ENCODE measurements at places on chromosomes 16 and 17.

DNA sequence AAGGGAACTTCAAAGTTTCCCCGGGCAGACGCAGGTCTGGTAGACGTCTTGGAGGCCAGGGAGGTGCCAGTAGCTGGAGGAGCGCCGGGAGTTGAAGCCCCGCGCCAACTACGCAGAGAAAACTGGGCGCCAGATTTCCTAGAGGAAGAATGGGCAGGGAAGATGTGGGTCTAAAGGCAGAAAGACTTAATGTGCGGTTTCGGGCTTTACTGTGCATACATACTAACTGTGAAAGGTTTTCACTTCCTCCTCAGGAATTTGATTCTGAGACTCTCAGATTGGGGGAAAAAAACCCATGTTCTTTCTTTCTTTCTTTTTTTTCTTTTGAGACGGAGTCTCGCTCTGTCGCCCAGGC, 331 bp upstream of the ZNF287 start:
- no peak for DNase-seq

DNA sequence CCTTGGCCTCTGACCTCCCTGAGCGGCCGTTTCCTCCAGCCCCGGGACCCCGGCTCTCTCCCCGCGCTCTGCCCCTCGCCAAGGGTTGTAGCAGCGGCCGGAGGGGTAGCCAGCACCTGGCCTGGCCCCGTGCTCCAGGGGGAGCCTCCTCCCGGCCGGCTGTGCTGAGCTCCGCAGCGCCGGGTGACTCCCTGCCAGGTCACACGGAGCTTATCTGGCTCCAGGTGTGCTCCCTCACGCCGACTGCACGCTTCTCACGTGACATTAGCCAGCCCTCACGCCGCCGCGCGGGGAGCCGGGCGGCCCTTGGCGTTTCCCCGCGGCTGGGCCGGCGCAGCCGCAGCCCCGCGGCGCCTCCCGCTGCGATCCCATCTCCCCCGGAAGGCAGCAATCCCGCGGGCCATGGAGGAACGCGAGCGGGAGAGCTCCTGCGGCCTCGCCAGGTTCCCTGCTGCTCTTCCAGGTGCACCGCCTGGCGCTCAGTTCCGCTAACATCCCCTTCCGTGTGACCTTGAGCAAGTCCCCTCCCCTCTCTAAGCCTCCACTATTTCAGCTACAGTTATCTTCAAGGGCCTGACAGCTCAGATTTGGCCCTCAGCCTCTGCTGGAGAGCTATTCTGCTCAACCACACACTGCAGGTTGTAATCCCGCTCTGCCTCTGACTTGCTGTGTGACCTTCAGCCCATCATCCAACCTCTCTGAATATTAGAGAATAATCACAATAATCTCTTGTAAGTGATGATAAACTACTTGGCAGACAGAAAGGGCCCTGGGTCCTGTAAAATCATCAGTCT, 3.4 kb downstream of the MYO18A start:
- no peak for DNase-seq

DNA sequence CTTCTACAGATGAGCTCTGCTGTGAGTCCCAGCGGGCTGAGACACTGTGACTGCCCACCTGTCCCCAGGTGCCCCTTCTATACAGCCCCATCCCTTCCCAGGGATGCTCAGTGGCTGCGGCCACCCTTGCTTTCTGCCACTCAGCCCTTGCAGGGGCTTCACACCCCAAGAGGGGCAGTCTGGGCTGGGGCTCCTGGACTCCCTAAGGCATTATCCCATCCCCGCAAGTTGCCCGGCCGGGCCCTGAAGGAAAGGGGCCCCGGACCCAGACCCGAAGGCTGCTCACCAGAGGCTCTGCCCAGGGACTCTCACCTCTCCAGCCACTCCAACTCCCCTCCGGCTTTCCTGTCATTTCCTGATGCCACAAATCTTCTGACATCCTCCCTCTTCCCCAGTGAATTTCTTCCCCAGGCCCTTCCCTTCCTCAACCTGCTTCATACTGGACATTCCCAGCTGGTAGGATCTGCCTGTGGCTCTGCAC, 88.5 kb upstream of the TOB1 start:
- DNase-seq = no peak

DNA sequence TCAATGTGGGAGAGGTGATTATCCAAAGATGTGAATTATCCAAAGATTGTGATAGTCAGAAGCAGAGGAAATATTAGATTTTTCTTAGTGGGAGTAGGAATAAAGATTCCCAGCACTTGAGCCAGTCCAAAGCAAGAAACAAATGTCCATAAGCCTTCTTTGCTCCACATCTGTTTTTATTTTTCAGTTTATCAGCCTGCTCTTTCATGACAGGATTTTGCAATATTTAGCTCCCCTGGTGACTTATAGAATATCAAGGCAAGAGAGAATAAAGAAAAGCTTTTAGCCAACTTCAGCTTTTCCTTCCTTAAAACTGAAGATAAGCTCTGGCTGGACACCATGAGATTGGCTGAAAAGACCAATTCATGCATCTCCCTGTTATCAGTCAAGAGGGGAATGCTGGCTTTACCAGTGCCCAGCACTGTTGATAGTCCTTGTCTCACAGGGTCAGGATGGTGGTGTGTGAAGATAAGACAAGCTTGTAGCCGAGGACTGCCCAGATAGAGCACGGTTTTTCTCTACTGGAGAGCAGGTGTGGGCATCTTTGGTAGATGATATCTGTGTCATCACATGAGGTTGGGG, 706.5 kb downstream of the KCNJ2 start:
- DNase-seq = no peak

- no peak for DNase-seq
Measured at GRCh38 chr17:45129940-45130680, 2.2 kb downstream of the PLCD3 start.

- DNase-seq = no peak
Measured at GRCh38 chr17:29586676-29587469, 2.6 kb downstream of the GIT1 start.

DNA sequence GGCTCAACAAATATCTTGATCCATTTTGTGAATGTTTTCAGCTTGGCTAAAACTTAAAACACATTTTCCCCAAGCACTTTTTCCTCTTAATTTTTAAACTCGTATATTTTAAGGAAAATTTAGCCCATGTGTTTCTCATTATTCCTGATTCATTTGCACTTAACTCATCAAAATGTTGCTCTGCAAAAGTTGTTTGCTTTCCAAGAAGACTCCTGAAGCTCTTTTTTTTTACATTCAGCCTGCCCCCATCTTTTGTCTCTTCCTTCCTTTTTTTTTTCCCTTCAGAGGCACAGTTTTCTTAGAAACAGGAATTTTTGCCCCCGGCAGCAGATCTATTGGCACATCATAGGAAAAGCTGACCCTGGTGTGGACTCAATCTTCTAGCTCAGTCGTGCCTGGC, 155.0 kb upstream of the SALL1 start:
- DNase-seq = no peak

- no peak for DNase-seq
Measured at GRCh38 chr17:45320931-45321461, 4.2 kb upstream of the MAP3K14 start.

- no peak for DNase-seq
Measured at GRCh38 chr16:88705801-88706228, 393 bp downstream of the RNF166 start.

GRCh38 chr16:56833243-56833970, 31.6 kb upstream of the SLC12A3 start:
- DNase-seq = no peak

- DNase-seq = no peak
Measured at GRCh38 chr17:43915559-43915958, 8.2 kb upstream of the MPP2 start.

DNA sequence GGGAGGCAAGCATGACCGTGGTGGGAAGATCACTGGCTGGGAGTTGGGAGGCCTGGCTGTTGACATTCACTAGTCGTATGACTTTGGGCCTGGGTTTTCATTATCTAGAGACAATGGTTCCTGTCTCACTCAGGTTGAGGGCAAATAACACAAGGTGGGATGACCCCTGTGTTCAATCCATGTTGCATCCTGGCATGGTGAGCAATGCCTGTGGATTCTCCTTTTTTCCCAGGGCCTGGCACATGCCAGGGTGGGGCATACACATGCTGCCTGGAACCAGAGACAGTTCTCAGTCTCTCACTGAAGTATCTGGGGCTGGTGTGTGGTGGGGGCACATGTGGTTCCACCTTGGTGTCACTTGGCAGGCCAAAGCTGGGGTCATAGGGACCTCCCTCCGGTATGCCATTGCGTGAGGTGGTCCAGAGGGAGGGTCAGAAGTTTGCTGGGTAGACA, 5.4 kb downstream of the THRA start:
- no peak for DNase-seq

DNA sequence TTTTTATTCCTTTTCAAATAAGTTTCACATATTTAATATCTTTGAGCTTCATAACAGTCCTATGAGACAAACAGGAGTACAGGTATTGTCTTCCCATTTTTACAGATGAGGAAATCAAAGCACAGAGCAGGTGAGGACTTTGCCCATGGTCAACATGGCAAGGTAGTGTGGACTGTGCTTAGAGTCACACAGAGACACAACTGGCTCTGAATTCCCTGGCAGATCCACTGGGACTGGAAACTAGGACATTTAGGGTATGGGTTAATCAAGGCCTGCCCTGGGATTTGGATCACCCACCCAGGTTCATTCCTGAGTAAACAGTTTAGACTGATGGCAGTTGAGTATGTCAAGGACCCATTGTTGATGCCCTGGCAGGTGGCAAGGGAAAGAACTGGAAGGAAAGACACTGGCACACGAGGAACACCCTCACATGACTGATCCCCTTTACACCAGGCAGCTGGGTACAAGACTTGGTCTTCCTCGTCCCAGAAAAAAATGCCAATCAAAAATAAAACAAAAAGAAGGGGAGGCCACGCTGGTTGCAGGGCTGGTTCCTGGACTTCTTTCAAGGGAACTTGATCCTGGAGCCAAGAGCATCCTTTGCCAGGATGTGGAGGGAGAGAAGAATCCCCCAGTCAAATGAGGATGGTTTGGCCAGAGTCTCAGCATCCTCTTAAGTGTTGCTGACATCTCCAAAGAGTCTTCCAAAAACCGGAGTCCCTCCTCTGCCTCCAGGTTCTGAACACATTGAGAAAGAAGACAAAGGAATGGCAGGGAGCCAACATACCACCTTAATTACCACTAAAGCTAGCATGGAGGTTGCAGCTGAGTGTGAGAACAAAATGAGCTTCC, 34.9 kb downstream of the CHD9 start:
- DNase-seq = no peak

- DNase-seq = no peak
Measured at GRCh38 chr16:84907051-84907450, 87.3 kb downstream of the CRISPLD2 start.

GRCh38 chr16:10932959-10933710, 9.1 kb downstream of the DEXI start:
- no peak for DNase-seq

- no peak for DNase-seq
Measured at GRCh38 chr17:62727916-62728672, 80.0 kb downstream of the MARCHF10 start.

- DNase-seq = no peak
Measured at GRCh38 chr17:27315322-27315721, 21.4 kb downstream of the WSB1 start.

DNA sequence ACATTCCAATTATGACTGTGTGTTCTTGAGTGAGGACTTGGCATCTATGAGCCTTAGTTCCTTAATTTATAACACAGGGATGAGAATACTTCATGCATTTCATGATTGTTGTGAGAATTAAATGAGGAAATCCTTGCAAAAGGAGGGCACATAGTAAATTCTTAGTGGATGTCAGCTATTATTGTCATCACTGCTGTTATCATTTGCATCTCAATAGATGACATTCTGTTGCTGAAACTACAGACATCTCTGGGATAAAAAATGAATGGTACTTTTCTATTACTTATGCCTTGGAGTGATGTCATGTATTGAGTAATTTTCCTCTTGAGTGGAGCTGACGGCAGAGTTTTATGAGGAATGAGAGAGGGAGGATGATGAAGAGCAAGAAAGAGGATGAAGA, 184.4 kb upstream of the CDH11 start:
- DNase-seq = no peak

DNA sequence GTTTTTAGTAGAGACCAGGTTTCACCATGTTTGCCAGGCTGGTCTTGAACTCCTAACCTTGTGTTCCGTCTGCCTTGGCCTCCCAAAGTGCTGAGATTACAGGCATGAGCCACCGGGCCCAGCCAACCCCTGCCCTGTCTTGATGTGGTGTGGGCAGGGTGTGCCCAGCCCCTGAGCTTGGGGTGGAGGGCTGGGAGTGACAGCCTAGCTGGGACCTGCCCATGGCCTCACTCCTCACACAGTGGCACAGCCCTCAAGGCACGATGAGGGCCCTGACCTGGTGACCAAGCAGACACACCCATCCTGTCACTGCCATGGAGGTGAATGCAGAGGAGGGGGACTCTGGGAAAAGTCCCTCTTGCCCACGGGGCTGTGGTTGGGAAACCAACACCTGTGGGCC, 3.0 kb downstream of the IL32 start:
- no peak for DNase-seq

DNA sequence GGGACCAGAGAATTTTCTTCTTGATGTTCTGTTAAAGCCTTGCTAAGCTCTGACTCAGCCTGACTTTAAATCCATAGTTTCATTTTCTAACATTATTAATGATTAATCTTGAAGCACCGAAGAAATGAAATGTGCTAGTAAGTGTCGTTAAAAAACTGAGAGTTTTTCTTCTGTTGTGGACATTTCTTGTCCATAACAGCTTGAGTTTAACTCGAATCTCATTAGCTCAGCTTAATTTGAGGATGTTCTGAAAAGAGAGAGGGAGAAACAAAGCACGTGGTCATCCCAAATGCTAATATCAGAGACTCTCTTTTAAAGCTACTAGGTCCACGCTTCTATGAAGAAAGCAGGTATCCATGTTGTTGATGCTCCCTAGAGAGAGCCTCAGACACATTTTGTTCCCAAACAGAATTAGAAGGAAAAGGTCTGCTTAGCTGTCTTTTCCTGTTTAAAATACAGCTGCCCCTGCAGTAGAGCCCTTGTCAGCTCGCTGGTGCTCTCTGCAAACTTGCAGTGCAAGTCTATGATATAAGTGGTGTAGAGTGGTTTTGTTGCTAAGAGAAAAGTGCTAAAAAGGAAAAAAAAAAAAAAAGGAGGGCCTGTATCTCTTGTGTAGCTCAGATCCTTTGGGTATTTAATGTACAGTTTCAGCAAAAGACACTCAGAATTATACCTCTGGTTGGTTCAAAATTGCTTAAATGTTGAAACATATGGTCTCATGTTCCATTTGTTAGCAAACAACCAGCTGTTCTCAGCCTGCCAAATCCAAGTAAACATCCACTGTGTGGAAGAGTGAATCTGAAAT, 191.1 kb upstream of the TBX2 start:
- DNase-seq = no peak

GRCh38 chr17:33732116-33732515, 439.0 kb upstream of the ASIC2 start:
- no peak for DNase-seq

- DNase-seq = no peak
Measured at GRCh38 chr16:20409398-20410120, at the start of gene ACSM5. Gene ACSM5 (plus strand): TSS chr16:20409534. CDS start chr16:20411485, 1,951 bp downstream.

DNA sequence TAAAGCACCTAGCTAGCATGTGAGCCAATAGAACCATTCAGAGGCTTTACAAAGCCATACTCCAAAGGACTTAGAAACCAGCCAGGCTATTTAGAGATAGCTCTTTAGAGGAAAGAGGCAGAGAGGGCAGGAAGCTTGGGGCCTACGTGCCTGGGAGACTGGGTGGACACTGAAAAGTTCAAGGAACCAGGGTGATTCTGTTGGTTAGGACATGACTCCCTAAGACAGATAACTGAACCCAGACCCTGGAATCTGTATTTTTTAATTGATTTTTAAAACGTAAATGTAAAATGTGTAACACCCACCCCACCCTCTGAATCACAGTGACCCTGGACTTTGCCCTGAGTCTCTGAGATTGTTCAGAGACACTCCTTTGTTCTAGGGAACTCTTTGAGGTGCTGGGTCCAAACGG, 16.1 kb upstream of the GNA13 start:
- no peak for DNase-seq

GRCh38 chr17:78488867-78489634, 88.1 kb downstream of the DNAH17 start:
- no peak for DNase-seq

Data from stimulated activated CD8-positive, alpha-beta memory T cell treated with anti-CD3 and anti-CD28 coated beads, Interleukin-2, amount 100 ng/mL, for 1 hour (primary cell).